ENCODE measurements at places on chromosomes 4 and X.

DNA sequence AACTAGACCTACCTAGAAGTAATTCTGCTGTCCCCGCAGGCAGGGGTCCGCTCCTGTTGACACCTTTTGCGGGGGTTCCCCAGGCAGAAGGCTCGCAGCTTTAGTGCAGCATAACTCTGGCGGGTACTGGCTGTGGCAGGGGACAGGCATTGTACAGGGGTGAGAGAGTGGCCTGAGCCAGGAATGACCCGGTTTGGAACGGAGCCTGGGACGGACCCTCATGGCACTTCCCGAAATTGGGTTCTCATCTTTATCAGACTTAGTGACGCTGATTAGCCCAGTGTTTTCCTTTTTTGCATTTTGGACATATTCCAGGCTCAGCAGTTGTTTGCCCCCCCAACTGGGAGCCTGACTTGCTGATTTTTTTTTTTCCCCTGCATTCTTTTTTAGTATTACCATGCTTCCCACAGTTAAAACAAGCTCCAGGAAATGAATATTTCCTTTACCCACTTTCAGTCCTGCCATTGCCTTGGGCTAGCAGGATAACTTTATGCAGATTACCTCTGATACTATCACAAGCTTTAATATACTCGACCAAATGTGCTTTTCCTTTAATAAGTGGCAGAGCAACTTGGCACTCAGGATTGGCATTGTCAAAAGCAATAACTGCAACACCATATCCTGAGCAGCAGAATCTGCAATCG is 55.8 kb upstream of the WDR1 start:
- no peak for DNase-seq

- DNase-seq = no peak
These were observed 10.9 kb upstream of the PORCN start for GRCh38 chrX:48497871-48498270.

GRCh38 chr4:174214101-174214878 is 69.2 kb downstream of the FBXO8 start:
- peak; percentile 47 for DNase-seq

GRCh38 chr4:174490451-174490961 is 31.8 kb downstream of the HPGD start:
- no peak for DNase-seq

DNA sequence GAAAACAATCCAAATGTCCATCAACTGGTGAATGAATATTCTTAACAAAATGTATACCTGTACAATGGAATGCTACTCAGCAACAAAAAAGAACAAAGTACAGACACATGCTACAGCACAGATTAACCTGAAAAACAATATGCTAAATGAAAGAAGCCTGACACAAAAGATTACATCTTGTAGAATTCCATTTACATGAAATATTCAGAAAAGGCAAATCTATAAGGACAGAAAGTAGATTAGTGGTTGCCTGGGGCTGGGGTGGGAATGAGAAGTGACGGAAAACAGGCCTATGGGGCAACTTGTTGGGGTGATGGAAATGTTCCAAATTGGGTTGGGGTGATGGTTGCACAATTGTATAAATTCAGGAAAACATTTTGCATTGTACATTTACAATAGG is 219.1 kb upstream of the GPC4 start:
- no peak for DNase-seq

GRCh38 chr4:161132715-161133425 is 1030.9 kb downstream of the FSTL5 start:
- DNase-seq = no peak

- DNase-seq = no peak
These were observed 42.9 kb downstream of the APOO start for GRCh38 chrX:23864742-23865326.

- no peak for DNase-seq
These were observed 1593.2 kb downstream of the C4orf33 start for GRCh38 chr4:130689181-130689580.

DNA sequence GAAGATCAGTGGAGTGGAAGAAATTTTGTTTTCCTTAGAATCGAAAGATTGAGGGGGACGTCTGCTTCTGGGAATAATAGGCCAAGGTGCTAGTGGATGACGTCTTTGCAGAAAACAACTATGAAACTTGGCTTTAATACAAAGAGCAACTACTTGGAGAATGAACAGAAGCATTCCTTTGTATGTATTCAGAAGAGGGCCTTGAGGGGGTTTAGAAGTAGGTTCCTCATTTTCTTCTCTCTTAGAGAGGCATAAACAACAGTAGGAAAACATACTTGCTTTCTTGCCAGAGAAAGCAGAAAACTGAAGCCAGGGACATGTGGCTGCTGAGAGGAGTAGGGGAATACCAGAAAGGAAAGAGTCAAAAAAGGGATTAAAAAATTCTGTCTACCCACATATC is 167.8 kb downstream of the ZNF330 start:
- DNase-seq = no peak

GRCh38 chr4:1243451-1244080 is 5.4 kb downstream of the CTBP1 start:
- DNase-seq = peak; percentile 27

- no peak for DNase-seq
These were observed at the start of gene DAPP1 for GRCh38 chr4:99816545-99817308. Gene DAPP1, plus strand, starts transcription at chr4:99816827. Its CDS starts 87 bp downstream, at chr4:99816914.

- DNase-seq = no peak
These were observed 55.1 kb upstream of the BCOR start for GRCh38 chrX:40152741-40153344.

DNA sequence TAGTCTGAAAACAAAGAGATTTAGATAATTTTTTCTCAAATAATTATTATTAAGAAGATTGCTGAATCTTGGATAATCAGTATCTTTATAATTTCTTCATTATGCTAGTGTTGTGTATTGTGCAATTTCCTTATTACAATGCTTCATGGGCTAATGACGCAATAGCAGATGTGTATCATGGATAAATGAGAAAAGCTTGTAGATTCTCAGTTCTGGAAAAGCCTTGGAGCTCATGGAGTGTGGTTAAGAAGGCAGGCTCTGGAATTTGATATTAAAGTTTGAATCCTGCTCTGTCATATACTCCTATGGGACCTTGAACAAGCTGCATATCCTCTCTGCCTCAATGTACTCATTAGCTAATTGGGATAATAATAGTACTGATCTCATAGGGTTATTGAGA is 18.9 kb upstream of the CXCL8 start:
- no peak for DNase-seq

DNA sequence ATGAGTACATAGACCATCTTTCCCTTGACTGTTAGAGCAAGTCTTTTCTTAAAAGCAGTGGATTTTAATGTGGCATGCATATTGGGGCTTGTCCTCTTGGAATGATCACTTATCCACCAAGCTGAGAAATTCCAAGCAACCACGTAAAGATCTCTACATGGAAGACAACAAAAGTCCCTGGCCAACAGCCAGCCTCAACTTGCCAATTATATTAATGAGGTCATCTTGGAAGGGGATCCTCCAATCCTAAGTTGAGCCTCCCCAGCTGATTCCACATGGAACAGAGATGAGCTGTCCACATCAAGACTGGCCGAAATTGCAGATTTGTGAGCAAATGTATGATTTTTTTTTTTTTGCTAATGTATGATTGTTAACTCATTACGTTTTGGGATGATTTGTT is 20.6 kb upstream of the FTHL17 start:
- no peak for DNase-seq

DNA sequence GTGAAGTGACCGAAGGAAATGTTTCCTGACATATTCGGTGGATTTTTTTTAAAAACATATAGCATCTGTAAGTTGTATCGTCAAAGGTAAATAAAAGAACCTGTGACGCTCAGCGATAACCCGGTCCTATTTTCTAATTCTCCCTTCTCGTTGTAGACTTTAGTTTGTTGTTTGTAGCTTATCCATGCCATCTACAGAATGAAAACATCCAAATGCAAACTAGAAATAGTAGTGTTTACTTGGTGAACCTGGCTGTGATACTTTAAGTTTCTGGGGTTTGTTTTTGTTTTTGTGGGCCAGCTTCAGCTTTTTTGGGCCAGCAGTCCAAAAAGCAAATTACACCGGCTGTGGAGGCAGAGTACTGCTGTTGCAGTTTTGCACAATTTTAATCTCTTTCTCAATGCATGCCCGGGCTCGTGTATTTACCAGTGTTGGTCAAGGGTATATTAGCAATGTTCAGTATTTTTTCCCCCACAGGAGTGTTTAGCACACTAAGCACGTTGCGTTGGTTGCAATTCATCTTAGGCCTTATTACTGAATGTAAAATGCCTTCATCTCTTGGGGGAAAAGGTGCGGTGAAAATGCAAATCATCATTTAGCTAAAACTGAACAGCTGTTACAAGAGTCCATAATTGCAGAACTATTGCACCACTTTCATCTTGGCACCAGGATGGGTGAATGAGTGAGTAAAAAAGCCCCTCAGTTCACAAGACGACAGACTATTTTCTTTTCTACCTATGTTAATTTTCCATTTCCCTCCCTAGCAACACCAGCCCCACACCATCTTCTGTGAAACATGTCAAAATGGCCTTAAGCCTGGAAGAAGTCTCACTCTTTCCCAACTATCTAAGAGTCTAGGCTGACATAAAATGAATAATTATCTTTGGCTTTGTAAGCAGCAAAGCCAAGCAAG is 1.7 kb upstream of the CNOT6L start:
- peak; percentile 28 for DNase-seq

GRCh38 chrX:45824471-45824870 is 623.8 kb upstream of the DIPK2B start:
- peak; percentile 30 for DNase-seq

DNA sequence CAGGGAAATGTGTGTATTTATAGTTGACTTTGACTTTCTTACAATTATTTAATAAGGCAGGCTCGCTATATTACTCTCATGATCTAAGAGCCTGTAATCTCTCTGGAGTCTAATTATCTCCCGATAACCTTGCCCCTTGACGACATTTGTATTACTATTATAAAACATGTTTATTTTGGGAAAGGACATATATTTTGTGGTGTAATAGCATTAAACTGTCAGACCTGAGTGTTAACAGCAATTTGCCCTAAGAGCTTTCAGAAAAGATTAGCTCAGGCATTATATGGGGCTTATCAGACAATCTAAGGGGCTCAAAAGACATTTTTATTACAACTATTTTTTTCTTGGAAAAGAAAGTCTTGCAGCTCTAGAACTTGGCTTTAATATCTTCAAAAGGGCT is 427.9 kb upstream of the SLIT2 start:
- DNase-seq = no peak

- DNase-seq = no peak
These were observed 78.9 kb upstream of the CBR4 start for GRCh38 chr4:169089004-169089403.
